Head of caudate nucleus (tissue), 42 donors: ENCODE measurements at places on chromosomes 1 and 21.

- DNase-seq, result no peak
These were observed 16.8 kb upstream of the CNTN2 start for GRCh38 chr1:205026181-205026580.

DNA sequence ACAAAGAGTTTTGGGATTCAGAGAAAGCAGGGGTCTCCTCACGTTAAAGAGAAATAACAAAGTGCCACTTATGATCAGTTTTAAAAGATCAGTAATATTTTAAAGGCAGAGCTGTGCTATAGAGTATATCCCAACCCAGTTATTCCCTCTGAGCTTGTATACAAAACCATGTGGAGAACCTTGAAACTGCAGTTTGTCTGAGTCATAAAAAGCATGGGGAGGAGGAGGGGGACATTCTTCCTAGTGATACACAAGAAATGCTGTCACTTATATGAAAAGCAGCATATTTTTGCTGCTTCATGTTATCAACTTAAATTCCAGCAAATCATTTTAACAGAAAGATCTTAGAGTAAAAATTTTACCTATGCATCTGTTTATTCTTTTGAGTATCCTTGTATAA is 244.5 kb downstream of the GPR52 start:
- DNase-seq, result no peak

DNA sequence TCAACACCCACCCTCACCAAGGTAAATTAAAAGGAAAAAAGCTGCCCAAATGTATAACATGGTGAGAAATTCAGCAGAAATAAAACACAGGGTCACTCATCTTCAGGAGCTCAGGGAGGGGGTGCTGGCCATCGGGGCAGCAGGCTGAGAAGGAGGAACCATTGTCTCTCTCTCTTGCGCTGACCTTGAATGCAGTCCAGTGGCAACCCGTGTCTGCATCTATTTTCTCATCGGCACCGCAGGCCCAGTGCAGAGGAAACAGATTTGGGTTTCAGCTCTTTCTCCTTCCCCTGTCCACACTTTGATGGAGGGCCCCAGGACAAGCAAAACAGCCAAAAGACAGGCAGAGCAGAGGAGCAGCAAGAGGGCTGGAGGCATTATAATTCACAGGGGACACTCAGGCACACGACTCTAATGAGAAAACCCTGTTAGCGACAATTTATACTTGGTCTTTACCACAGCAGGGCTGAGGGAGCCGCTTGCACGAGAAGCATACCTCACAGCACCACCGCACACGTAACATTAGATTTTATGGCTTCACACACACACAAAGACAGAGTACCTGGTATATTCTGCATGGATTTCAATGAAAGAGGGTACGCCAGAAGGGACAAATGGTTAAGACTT is 18.6 kb downstream of the MKNK1 start:
- no peak for DNase-seq

DNA sequence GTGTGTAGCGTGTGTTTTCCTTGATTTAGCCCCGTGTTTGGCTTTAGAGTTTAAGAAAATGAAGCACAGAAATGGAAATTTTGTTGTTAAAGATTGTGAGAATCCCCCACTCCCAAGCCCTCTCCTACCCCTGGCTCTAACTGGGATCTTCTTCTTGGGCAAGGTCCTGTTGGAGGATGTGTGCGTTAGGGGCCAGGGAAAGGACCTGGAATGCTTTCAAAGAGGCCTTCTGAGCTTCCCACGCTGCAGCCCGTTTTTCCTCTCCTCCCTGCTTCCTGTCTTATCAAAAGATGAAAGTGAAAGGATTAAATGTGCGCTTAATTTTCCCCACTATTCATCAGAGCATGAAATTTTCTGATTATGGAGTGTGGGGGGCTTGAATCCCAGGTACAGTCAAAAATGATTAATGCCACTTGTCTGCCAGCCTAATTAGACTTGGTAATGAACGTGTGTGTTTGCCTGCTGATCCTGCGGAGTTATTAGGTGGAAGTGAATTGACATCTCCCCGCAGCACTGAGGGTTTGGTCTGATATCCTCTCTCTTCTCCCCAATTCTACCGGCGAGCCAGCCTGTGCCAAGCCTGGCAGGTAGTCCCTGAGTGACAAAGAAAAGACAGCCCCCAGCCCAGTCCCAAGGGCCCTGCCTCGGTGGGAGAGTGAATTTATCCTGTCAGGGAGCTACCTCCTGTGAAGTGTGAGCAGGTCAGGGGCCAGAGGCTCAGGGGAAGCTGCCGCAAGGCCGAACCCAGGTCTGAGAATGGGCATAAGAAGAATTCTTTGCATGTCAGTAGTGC is 4.9 kb downstream of the RASSF5 start:
- DNase-seq, result no peak

DNA sequence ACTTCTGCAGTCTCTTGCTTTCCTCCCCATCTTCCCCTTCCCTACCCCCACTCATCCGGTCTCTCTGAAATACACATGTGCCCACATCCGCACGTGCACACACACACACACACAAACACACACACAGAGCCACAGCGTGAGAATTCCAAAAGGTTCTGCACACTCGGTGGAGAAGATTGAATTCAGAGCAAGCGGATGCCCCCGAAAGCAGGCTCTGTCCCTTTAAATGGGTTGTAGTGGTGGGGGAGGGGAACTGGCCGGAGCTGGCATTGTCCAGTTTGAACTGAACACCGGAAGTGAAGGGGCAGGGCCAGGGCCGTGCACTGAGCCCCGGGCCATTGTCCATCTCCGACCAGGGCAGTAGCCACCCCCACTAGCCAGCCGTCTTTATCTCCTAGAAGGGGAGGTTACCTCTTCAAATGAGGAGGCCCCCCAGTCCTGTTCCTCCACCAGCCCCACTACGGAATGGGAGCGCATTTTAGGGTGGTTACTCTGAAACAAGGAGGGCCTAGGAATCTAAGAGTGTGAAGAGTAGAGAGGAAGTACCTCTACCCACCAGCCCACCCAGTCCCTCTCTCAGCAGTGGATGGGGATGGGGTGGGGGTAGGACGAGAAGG is 1.3 kb upstream of the LIN28A start:
- no peak for DNase-seq

DNA sequence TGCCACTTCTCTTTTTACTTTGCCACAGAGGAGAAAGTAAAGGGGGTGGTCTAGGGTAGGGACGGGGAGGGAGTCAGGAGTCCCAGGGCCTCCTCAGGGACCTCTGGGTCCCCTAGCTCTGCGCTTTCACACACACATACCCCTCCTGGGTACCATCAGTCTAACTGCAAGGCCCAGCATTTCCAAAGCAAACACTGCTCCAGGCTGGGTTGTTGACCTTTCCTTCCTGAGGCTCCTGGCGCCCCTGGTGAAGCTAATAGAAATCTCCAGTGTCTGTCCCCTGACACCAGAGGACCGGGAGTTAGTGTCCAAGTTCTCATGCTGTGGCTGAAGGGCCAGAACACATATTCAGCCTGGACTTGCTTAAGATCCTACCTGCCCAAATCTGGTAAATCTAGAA is 3.9 kb downstream of the TMEM63A start:
- no peak for DNase-seq

- no peak for DNase-seq
These were observed 38.5 kb downstream of the CA6 start for GRCh38 chr1:8984203-8984602.

DNA sequence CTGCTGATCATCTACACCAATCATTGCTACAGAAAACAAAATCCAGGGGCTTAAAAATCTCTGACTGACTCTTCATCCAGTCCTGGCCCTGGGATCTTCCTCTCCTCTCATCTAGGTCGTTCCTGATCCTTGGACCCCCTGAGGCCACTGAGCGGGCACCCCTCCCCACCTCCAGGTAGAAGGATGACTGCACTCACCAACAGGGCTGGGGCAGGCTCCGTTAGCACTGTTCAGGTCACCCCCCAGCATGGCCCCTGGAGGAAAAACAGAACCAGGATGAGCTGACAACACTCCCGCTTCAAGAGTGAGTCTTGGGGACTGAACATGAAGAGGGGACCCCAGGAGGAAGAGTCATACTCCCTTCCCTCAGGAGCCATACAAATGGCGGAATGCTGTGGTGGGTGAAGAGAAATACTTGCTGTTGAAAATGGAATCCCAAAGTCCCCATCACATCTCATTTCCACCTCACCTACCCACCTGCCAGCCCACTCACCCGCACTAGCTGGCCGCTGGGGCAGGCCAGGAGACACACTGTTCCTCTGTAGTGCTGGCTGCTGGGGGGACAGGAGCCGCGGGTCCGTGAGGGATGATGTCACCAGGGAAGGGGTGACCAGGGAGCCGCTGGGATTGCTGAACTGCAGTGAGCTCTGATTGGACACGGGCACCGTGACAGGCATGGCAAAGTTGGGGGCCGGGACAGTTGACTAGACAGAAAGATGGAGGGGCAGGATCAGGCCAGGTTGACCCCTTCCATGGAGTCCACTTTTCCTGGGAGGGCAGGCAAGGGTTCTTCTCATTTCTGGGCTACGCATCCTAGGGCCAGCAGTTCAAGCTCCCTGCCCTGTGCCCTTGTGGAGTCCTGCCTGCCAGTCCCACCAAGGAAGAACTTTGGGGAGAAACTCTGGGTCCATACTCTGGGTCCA is 21.2 kb downstream of the MEF2D start:
- DNase-seq, result no peak

GRCh38 chr1:214229736-214230135 is 51.2 kb upstream of the SMYD2 start:
- no peak for DNase-seq

DNA sequence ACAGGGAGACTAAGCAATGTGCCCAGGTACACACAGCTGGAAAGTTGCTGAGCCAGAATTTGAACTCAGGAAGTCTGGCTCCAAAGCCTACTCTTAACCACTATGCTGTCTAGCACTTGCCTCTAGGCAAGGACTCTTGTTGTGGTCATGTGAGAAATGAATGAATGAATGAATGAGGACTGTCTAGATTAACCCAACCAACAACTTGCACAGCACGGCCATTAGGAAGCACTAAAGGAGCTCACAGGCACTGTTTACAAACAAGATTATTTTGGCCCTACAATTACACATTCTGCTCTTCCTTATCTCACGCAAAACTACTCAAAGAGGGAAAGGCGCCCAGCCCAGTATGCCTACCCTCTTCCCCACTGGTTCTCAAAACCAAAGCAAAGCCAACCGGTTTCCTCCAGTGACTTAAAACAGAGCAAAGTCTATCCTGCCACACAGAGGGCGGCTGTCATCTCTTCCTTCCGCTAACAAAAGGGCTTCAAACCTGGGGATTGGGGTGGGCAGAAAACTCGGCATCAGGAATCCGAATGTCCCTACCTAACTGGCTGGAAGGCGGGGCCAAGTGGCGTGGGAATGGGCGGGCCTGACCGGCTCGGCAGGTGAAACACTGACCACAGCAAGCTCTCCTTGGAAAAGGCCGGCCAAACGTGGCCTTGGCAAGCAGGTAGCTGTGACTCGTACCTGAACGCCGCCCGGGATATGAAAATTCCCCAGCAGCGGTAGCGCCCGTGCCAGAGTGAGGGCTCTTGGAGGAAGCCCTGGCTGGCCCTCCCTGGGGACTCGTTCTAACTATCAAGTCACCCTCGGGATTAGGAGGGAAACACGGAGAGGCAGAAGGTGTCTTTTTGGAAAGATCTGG is 948 bp downstream of the STK40 start:
- peak; percentile 45 for DNase-seq

GRCh38 chr1:179545321-179545720 is 30.4 kb downstream of the NPHS2 start:
- no peak for DNase-seq

- no peak for DNase-seq
These were observed 17.7 kb downstream of the CMPK1 start for GRCh38 chr1:47351305-47351704.

- no peak for DNase-seq
These were observed 7.1 kb downstream of the ZC3H12A start for GRCh38 chr1:37481289-37482003.

DNA sequence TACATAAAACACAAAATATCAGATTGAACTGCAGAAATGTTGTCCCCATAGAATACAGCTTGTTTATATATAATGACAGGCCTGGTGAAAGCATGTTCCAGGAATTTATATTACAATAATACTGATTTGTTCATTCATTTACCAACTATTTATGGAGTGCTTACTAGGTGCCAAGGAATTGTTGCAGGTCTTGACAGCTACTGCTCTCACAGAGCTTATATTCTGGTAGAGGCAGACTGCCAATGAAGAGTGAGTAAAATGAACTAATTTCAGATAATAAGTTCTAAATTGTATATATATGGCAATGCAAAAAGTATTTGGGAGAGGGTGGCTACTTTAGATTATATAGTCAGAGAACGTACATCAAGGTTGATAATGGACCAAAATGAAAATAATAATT is 152.0 kb downstream of the COQ8A start:
- DNase-seq, result no peak

GRCh38 chr1:18211764-18212163 is 104.2 kb downstream of the IGSF21 start:
- no peak for DNase-seq

DNA sequence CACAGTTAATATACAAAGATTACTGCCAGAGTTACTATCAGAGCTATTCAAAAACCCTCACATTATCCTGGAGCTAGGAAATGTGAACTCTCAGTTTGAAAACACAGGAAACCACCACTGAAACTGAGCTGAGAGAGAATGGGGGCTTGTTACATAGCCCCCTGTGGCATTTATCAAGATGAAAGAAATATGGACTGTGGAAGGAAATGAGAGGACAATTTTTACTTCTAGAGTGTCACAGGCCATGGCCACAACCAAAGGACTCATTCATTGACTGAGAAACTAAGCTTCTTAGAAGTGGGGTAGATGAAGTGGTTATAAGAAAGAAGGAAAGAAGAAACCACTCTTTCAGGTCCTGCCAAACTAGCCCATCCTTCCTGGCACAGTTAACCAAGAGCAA is 25.3 kb downstream of the DSTYK start:
- no peak for DNase-seq

GRCh38 chr1:186082235-186082937 is 292.7 kb downstream of the TPR start:
- DNase-seq, result peak; percentile 54

- DNase-seq, result no peak
These were observed 22.2 kb downstream of the ETV3L start for GRCh38 chr1:157077394-157077793.

DNA sequence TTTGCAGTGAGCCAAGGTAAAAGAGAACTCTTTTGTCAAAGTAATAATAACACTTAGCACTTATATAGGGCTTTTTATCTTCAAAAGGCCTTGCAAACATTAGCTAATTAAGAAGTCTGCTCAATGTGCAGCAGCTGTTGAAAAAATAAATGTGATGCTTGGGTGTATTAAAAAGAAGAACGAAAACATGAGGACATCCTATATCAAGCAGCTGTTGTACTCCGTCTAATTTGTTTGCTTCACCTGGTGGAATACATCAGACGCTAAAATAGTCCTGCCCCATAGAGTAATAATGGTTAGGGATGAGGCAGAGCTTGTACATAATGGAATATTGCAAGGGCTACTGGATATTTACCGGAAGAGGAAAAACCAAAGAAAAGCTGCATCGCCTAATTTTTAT is 299.5 kb downstream of the ST6GALNAC3 start:
- no peak for DNase-seq

GRCh38 chr1:1360506-1361169 is 2.3 kb upstream of the MXRA8 start:
- no peak for DNase-seq
